Upper lobe of right lung (tissue), 1 donor: ENCODE measurements at places on chromosomes 5 and 9. TPM values are rescaled to one million over a fixed set of nuclear protein-coding genes. Genes with fewer than 3 reads are reported as not detected.
A peak's percentile ranks its signal among the peaks of the same experiment; 100 is the strongest.

DNA sequence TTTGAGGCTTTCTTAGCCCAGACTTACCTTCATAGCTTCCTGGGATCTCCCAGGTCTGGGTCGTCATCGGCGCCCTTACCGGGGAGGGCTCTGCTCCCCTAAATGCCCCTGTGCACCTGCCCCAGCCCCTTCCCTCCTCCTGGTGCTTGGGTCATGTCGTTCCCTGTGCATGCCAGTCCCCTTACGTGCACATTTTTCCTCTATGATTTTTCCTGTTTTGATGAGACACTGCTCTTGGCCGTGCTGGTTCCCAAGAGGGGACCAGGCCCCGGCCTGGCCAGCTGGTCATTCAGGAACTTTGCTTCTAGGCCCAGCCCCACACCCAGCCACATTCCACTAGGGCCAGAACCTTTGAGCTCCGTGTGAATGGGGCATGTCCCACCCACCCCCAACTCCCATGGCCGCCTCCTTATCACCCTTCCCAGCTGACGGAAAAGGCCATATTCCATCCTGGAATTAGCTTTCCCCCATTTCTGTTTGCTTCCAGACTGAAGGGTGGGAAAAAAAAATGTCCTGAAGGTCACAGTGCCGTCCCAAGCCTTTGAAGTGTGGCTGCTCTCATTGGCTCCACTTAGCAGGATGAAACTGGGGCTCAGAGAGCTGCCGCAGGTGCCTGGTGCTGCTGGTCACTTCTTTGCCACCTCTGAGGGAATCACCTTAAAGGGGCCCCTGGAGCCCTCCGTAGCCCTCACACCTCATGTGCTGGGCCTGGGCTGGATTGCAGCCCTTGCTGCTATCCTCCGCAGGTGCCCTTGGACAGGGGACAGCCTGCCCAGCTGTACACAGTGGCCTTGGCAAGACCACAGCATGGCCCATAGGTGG is 25.1 kb downstream of the ERGIC1 start:
- peaks cover 70% of the 10 kb centered on the region for H3K4me1 ChIP-seq
- peak overlapping the region; percentile 90 for H3K27ac ChIP-seq
- DNase-seq = no peak
- H3K4me3 ChIP-seq = no peak overlapping the region
- H3K36me3 ChIP-seq = no peaks in the 10 kb centered on the region
- H3K27me3 ChIP-seq = no peaks in the 10 kb centered on the region

DNA sequence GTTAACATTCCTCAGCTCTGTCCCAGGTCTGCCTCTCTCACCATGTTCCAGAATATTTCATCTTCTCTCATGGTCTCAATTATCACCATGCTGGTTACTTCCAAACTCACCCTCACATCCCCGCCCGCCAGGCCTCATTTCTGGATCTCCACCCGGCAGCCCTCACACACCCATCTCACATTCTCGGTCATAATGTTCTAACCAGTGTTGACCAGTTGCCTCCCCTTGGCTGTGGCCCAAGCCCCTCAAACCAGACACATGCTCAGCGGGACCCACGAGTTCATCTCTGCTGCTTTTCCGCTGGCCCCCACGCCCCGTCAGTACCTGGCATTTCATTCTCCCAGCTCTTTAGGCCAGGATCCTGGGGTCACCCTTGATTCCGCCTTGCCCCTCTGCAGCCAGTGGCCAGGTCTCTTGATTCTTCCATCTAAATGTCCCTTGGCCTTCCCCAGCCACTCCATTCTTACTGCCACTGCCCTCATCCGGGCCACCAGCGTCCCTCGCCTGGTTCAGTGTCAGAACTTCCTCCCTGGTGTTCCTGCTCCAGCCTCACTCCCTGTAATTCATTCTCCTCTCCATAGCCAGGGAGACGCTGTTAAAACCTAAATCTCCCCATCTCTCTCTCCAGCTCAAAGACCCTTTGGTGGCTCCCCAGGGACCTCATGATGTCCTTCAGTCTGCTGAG is 141.7 kb downstream of the MVB12B start:
- H3K4me3 ChIP-seq = no peak overlapping the region
- no peaks in the 10 kb centered on the region for H3K27me3 ChIP-seq
- DNase-seq = peak; percentile 49
- no peaks in the 10 kb centered on the region for H3K36me3 ChIP-seq
- peaks cover 30% of the 10 kb centered on the region for H3K4me1 ChIP-seq

GRCh38 chr5:60870857-60871256 is 26.8 kb upstream of the ELOVL7 start:
- no peak overlapping the region for H3K27ac ChIP-seq
- H3K4me3 ChIP-seq = no peak overlapping the region
- no peaks in the 10 kb centered on the region for H3K36me3 ChIP-seq
- H3K27me3 ChIP-seq = no peaks in the 10 kb centered on the region
- H3K4me1 ChIP-seq = no peaks in the 10 kb centered on the region

DNA sequence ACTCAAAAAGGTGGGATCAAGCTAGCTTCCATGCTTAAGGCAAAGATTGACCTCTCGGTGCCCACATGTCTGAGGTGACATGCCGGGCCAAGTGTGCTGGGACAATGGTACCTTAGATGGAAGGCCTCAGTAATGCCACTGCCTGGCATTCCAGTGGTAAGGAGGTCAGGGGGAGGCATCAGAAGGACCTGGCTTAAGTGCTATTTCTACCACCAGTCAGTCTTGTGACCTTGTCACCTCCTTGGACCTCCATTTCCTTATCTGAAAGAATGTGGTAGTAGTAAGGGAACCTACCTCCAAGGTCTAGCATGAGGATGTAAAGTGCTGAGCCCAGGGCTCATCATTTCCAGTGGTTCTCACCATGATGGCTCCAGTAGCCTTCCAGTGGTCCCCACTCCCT is 8.9 kb downstream of the C5orf52 start:
- H3K36me3 ChIP-seq = no peaks in the 10 kb centered on the region
- no peaks in the 10 kb centered on the region for H3K27me3 ChIP-seq
- H3K27ac ChIP-seq = no peak overlapping the region
- H3K4me3 ChIP-seq = no peak overlapping the region
- no peak for DNase-seq
- no peaks in the 10 kb centered on the region for H3K4me1 ChIP-seq

PIP5K1B gene
- total RNA-seq = 36.5 TPM

TAF11L5 gene
- not detected for total RNA-seq

SPATA31A3 gene
- total RNA-seq = not detected

BHMT2 gene
- 4.7 TPM for total RNA-seq
